ENCODE measurements at places on chromosomes 16 and 17. TPM values are rescaled to one million over a fixed set of nuclear protein-coding genes. Genes with fewer than 3 reads are reported as not detected.

GRCh38 chr17:29734640-29735039 is 111.9 kb upstream of the CORO6 start:
- DNase-seq = no peak

DNA sequence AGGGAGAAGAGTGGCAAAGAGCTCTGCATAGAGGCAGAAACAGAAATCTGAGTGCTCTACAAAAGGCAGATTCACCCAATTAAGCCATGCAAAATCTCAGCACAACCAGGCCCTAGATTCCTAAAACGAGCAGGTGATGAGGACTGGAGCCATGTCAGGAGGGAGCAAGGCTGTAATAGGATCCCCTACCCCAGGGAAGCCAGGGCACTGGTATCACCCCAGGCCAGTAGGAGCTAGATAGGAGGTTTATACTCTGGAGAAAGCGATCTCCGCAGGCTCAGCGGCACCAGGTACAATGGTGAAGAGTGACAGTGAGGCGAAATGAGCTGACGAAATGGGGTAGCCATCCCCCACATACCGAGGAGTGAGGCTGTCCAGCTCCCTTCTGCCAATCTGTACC is 171.5 kb downstream of the PARN start:
- no peak for DNase-seq

GRCh38 chr17:77825621-77826020 is 132.9 kb upstream of the TNRC6C start:
- DNase-seq = no peak

- DNase-seq = no peak
Measured at GRCh38 chr17:78535273-78536197, 41.7 kb downstream of the DNAH17 start.

TAF15 gene
- 346 TPM for total RNA-seq

TAT gene
- total RNA-seq = 0.91 TPM

RAPGEFL1 gene
- 9.7 TPM for total RNA-seq

LASP1 gene
- total RNA-seq = 149 TPM

Data from HCT116 (cell line).